ENCODE measurements at places on chromosomes 11 and 22.

- DNase-seq, result no peak
These were observed 132.2 kb downstream of the ST3GAL4 start for GRCh38 chr11:126487711-126488110.

GRCh38 chr11:1751531-1751921 lies 1.1 kb upstream of the IFITM10 start:
- no peak for DNase-seq

DNA sequence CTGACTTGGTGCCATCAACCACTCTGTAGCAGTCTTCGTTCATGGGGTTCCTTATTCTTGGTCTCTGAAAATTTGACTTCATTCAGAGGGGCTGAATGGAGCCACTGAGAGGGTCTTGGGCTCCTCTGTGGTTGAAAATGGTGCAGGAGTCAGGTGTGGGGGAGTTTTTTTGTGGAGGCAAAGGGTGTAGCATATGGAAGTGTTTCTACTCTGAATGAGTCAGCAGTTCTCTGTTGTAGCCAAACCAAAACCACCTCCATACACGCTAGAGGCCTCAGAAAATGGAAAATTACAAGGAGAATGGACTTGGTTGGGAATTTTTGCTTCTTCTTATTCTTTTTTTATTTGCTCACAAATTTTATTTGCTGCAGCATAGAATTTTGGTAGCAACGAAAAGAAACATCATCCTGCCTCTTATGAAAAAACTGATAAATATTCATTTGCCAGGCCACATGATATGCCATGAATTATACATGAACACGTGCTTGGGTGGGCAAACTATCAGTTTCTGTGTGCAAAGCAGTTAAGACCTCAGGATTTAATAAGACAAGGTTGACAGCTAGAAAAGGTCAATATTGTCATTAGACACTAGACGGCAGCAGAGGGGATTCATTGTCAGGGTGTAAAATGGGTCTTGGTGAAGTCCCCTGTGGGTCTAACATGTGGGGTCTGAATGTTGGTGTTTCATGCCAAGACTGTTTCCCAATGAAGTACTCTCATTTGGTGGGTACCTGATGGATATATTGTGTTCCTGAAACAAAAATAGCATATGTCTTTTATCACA lies 111.7 kb downstream of the MYO18B start:
- no peak for DNase-seq

DNA sequence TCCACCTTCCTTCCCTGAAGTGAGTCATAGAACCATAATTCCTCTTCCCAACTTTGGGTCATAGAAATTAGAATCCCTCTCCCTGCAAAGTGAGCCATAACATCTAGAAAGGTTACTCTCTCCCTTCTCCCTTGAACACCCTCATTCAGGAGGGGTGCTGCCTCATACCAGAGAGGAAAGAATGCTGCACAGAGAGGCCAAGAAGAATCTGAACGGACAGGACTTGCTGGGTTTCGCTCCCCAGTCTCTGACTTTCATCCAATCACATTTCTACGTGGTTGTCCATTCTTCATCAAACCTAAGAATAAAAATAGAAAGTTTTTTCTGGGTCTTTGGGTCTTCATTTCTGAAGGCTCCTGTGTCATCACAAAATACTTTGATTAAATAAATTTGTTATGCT lies 31.0 kb upstream of the BIRC3 start:
- no peak for DNase-seq

DNA sequence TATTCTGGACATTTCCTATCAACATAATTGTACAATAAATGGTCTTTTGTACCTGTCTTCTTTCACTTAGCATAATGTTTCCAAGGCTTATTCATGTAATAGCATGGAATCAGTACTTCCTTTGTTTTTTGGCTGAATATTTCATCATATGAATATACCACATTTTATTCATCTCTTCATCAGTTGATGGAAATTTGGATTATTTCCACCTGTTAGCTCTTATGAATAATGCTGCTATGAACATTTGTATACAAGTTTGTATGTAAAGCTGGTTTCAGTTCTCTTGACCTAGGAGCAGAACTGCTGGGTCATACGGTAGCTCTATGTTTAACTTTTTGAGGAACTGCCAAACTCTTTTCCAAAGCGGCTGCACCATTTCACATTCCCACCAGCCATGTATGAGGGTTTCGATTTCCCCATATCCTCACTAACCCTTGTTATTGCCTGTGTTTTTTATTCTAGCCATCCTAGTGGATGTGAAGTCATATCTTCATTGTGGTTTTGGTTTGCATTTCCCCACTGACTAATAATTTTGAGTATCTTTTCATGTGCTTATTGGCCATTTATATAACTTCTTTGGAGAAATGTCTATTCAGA lies 20.9 kb downstream of the EXT2 start:
- DNase-seq, result no peak

DNA sequence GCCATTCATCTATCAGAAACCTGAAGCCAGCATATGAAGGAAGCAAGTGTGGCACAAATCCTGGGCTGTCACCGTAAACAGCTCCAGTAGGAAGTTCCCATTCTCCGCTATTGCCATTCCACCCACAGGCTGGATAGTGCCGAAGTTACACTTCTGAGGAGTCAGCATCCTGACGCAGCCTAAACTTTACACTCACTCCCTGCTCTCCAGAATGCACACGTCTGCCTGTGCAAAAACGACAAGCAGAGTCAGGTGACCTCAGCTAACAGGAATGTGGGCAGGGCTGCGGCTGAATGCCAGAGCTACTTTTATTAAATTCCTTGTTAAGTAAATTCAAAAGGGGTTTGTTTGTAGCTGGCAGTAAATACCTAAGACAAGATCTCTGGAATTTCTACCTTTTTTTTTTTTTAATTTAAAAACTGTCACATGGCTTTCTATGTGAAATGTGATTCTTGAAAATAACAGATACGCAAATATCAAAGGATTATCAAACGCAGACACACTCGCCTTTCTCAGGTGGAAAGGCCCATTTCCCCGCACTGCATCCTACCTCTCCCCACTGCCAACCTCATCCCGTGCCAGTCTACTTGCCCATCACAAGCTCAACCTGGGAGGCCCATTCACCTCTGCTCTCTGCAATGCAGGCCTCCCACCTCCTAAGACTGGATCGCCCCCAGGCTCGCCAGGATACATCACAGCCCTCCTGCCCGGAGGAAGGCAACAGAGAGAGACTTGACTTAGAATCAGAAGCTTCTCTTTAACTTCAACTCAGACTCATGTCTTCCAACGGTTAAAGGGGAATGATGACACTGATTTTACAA lies 33.5 kb downstream of the NFRKB start:
- no peak for DNase-seq

GRCh38 chr11:125394296-125394695 lies 101.8 kb downstream of the FEZ1 start:
- DNase-seq, result no peak

- DNase-seq, result no peak
These were observed 380.8 kb upstream of the CADM1 start for GRCh38 chr11:115884800-115885534.

GRCh38 chr22:17964643-17965042 lies 59.7 kb downstream of the MICAL3 start:
- no peak for DNase-seq

DNA sequence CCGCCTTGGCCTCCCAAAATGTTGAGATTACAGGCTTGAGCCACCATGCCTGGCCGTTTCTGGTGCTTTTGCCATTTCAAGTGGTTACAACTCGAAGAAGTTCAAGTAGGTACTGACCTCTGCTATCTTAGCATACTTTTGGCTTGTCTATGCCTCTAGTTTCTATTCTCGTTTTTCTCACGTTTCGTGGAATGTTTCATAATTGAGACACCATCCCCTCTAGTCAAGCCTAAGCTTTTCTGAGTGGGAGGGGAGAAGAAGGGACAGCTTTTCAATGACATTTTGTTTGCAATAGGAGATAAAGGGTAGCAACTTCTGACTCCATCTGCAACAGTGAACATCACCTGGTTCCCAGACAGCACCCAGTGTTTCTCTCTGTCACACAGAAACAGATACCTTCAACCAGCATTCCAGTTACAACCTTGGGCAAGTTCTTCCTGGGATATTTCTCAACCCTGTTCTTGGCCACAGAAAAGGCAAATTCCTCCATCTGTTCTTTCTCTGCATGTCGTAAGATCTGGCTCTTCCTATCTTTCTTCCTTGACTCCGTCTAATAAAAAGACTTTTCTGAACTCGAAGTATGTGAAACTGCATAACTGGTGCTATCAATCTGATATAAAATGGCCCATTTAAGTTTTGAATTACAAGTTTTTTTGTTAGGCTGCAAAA lies 25.5 kb downstream of the DDI1 start:
- no peak for DNase-seq

DNA sequence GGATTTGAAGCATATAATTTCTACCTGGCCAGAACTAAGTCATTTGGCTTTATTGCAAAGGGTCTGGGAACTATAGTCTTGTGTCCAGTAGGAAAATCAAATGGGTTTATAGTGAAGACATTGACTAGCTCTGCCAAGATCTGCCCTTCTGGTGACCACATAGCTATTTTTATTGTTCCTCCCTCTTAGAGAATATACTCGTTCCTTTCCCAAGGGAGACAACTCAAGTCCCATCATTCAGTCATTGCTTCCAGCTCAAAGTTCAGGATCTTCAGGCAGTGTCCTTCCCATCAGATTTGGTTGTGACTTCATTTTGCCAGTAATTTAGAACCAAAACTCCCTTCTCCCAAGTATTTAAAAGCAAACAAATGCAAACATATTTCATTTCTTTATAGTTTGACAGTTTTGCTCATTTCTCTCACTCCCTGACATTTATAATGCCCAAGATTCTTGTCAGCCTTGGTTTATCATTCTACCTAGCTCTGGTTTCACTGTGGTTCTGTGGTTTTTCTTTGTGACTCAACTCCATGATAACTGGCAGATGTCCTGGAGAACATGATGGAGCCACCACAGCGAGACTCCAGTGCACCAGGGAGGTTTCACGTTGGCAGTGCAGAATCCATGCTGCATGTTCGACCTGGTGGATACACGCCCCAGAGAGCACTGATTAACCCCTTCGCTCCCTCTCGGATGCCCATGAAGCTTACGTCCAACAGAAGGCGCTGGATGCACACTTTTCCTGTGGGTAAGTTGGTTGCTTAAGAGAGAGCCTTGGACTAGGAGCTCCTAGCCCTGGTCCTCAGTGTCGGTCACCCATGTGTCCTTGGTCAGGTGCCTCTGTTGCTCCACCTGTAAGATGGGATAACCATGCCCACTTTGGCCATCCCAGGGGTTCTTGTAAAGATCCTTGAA lies 64.9 kb downstream of the DEPDC5 start:
- no peak for DNase-seq

DNA sequence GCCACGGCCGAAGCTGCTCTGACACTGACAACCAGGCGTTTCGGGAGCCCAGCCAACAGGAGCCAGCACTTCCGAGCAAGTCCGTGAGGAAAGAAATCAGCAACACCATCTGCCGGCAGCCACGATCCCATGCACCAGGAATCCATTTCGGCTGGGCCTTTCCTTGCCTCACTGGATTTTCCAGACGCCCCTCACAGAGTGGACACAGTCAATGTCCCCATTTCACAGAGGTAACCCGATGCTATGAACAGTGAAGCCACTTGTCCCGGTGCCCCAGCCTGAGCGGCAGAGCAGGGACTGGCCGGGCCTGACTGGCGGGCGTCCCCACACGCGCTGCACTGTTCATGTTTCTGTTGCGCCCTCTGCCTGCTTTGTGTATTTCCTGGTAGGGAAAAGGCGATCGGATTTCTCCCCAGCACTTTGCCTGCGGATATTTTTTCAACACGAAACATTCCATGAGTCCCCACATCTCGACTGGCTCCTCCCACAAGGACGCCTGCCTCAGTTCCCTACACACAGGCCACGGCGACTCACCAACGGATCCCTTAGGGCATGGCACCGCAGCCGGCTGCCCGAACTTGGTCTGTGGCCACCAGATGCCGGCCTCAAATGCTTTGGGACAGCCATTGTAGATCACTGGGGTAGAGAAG lies 55.3 kb downstream of the TRMU start:
- no peak for DNase-seq

GRCh38 chr11:60769811-60770210 lies 13.1 kb downstream of the MS4A15 start:
- DNase-seq, result no peak

DNA sequence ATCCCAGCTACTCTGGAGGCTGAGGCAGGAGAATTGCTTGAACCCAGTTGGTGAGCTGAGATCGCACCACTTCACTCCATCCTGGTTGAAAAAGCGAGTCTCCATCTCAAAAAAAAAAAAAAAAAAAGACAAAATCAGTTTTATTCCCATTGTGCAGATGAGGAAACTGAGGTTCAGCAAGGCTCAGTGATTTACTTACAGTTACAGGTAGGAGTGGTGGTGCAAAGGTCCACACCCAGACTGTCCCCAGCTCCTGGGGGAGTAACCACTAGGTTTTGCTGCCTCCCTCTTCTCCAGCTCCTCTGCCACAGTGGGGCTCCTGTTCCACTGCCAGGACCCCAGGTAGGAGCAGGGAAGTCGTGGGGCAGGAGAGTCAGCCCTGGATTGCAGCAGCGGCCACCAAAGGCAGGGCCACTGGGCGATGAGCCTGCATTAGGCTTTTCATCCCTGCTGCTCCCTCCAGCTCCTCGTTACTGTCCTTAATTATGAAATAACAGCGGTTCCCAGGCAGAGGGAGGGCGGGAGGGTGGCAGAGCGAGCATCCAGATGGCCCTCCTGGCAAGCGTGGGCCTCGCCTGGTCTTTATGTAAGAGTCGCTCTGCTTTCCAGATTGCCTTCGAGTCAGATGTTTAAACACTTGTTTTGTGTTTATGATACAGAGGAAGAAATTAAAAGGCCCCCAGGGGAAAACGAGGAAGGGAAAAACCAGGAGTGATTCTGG lies 15.5 kb upstream of the RASD2 start:
- DNase-seq, result no peak

DNA sequence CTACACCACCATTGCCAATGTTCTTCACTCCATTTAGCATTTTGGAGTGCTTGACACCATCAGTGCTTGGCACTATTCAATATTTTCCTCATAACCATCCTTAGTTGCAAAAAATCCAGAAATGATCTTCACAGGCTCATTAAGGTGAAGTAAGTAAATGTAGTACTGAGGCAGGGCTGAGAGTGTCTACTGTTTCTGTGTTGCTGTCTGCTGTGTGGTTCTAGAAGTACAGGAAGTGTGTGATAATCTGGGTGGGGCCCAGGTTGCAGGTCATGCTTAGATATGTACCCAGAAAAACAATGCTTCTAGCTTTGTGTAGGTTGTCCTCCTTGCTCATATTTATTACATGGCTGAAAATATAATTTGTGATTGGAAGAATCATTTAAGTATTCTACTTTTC lies 411.8 kb upstream of the CCDC179 start:
- DNase-seq, result no peak

GRCh38 chr11:68756171-68756766 lies 4.9 kb upstream of the TESMIN start:
- DNase-seq, result no peak

GRCh38 chr11:92523611-92524010 lies 299.0 kb downstream of the FAT3 start:
- DNase-seq, result no peak

- DNase-seq, result no peak
These were observed 349.5 kb downstream of the DLG2 start for GRCh38 chr11:85277693-85278092.
